Activated CD4-positive, alpha-beta T cell treated with anti-CD3 and anti-CD28 coated beads for 4 hours (primary cell): ENCODE measurements at places on chromosomes 1 and 21.
A peak's percentile ranks its signal among the peaks of the same experiment; 100 is the strongest.

DNA sequence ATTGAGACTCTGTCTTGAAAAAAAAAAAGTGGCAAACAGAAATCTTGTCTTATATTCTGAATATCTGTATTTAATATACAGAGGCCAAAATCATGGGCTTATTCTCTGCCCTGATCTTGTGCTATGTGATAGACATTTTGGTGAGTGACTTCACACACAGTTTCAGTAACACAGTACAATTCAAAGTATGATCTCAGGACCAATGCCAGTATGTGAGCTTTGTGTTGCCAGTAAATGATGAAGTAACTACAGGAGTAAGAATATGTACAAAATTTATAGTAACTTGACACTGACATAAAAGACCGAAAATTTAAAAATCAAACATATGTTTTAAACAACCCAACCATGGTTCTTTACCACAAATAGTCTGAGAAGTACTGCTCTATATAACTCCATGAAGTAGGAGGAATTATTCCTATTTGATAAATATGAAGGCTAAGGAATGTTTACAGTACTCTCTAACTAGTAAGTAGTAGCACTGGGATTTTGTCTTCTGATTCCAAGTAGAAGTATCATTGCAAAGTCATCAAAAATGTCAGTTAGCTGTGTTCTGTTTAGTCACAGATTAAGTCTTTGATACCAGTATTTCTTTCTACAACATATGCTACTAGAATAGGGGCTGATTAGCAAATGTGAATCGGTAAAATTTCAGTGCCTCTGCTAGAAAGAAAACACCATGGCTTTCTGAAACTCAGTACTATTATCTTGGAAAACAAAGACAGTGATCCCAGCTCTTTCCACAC is 25.3 kb downstream of the DPH5 start:
- DNase-seq, result no peak

DNA sequence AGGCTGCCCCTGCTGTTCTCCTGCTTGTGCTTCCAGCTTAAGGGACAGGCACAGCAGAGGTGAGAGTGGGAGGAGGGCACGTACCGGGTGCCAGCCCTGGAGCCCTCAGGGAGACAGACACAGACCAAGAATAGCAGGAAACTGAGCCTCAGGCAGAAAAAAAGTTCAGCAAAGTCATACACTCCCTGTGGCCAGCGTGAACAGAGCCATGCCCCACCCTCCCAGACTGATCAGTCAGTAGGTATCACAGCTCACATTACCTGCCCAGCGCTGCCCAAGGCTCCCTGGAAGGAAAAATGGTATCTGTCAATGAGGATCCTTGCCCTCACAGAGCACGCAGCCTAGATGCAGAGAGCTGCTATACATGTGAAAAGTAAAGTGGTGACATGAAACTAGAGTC is 1.3 kb downstream of the UBL4B start:
- no peak for DNase-seq

DNA sequence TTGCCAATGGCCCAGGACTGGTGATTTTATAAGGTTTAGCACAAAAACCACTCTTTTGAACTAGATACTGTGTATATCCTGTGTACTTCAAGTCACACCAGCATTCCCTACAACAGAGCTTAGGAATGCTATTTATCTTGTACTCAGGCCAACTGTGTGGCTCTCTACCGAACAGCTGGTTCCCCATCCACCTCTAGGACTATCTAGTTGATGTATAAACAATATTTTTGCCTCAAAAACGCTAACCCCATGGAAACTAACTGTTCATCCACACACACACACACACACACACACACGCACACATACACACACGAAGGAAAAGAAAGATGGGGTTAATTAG is 28.7 kb upstream of the SLC45A3 start:
- DNase-seq, result no peak

DNA sequence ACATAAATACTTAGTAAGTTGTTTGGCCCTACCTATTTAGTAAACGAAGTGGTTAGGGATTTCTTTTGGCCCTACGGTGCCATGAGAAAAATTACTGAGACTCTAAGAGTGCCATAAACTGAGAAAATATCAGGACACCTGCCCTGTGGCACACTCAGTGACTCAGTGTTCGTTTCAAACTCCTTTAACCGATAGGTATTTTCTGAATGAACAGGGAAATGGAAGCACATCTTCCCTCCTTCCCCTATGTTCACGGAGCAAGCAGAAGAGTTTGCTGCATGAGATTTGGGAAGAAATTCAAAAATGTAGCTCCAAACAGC is 134.2 kb downstream of the KAZN start:
- no peak for DNase-seq

- DNase-seq, result no peak
Observed at GRCh38 chr1:208526613-208527125, 282.5 kb upstream of the PLXNA2 start.

DNA sequence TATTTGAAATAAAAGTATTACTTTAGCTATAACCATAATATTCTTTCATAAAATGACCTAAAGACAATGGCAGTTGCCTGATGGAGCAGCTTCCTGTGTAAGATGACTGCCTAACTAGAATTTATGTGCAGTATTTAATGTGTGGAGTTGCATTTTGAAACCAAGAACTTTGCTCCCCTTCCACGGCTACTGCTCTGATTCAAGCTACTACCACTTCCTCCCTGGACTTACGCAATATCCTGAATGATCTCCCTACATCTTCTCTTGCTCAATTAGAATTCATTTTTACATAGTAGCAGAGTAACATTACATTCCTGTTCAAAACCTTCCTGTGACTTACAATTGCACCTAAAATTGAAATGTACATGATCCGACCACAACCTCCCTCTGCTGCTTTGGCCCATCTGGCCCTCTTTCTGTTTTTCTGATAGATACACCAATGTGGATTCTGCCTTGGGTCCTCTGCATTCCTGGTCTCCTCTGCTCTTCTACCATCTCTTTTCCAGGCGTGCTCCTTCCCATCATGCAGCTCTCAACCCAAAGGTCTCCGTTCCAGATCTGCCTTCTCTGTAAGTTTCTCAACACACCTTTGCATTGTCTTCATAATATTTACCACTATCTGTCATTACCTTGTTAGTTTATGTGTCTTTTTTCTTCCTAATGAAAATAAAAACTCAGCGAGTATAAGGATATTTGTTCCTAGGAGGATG is 47.4 kb upstream of the USP25 start:
- no peak for DNase-seq

- no peak for DNase-seq
Observed at GRCh38 chr1:18855573-18855972, 3.9 kb downstream of the TAS1R2 start.

GRCh38 chr21:45147473-45148315 is 73.3 kb downstream of the ADARB1 start:
- no peak for DNase-seq

DNA sequence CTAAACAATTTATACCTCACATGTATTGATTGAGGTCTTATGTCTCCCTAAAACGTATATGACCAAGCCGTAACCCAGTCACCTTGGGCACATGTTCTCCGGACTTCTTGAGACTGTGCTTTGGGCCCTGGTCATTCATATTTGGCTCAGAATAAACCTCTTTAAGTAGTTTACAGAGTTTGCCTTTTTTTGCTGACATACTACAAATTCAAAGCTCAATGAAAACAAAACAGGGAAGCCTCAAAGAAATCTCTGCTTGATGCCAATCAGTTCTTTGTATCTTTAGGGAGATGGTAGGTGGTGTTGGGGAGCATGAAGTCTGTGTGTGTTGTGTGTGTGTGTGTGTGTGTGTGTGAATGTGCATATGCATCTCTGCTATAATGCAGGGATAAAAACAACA is 247.0 kb downstream of the KCNJ6 start:
- DNase-seq, result no peak

DNA sequence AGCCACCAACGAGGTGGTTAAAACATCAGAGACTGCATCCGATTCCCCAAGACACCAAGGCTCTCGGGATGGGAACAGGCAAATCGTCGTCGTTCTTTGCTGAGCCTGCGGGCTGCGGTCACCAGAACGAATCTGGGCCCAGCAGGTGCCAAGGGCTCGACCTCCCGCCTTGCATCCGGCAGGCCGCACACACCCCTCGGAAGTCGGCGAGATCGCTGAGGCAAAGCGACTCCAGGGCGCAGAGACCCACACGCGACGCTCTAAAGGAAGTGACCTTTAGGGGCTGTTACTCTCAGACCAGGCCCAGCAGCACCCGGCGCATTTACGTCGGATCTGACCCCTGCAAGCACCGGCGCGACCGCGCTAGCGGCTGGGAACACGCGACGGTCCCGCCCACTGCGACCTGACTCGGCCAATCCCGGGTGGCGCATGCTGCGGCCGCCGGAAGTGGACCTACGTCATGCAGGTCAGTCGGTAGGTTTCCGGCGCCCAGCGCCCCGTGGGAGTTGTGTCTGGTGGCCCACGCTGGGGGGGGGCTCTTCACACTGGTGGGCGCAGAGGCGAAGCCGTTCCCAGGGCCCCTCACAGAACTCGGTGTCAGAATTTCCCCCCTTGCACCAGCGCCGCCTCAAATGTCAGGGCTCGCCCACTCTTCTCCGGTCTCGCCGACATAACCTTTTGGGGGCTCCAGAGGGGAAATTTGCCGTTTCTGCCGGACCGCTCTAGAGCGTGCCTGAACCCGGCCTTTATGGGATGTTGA is 7.5 kb upstream of the PARK7 start:
- peak; percentile 91 for DNase-seq

GRCh38 chr1:234862944-234863515 is 253.1 kb upstream of the IRF2BP2 start:
- DNase-seq, result no peak

GRCh38 chr1:222046684-222047263 is 304.9 kb upstream of the DUSP10 start:
- no peak for DNase-seq

GRCh38 chr1:220045356-220046051 is 801 bp downstream of the EPRS1 start:
- peak; percentile 13 for DNase-seq

- no peak for DNase-seq
Observed at GRCh38 chr1:33973799-33974545, 110.1 kb downstream of the HMGB4 start.

DNA sequence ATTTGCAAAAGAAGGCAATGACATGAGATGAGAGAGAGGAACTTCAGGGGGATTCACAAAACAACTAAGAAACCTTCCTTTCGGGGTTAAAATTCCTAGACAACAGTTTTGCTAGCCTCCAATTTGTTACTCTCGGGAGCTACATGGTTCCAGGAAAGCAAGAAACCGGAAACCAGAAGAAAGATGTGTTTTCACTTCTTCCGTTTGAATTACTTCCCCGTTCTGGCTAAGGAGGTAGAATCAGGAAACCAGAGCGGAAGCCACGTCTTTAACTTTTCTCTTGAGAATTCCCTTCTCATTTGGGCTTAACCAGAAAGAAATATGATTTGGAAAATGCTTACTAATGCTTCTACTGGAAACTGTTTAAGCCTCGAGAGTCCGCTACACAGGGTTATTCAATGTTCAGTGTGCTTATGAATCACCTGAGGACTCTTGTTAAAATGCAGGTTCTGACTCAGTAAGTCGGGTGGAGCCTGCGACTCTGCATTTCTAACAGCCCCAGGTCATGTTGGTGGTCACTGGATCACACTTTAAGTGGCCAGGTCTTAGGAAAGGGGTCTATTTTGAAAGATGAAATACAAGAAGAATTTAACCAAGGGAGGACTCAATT is 43.5 kb upstream of the MCOLN3 start:
- DNase-seq, result peak; percentile 7

DNA sequence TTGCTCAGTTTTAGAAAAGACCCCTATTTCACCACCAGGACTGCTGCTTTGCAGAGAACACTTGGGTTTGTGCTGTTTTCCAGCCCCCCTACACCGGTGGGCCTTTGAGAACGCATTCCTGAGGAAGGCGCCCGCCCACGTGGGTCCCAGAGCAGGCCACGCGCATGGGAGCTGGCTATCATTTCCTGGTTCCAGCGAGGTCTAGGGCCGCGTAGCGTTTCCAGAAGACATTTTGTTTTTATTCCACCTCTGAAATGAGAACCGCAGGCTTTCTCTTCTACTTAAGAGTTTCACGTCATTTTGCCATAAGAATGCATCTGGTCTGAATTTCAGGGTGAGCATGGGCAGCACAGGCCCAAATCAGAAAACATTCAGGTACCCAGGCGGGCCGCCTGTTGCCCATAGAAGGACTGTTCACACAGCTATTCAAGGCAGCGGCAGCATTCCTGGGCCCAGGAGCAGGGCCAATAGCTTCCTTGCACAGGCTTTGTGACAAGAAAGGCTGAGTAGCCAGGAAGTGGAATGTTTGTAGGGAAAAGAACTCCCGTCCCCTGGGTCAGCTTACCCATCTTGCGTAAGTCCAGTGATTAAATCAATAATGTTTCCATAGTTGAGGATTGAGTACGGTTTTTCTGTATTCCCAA is 1.4 kb upstream of the KLHL21 start:
- DNase-seq, result no peak

GRCh38 chr1:208189183-208189582 is 55.0 kb downstream of the PLXNA2 start:
- DNase-seq, result no peak

- no peak for DNase-seq
Observed at GRCh38 chr1:110645821-110646735, 28.7 kb downstream of the KCNA3 start.

DNA sequence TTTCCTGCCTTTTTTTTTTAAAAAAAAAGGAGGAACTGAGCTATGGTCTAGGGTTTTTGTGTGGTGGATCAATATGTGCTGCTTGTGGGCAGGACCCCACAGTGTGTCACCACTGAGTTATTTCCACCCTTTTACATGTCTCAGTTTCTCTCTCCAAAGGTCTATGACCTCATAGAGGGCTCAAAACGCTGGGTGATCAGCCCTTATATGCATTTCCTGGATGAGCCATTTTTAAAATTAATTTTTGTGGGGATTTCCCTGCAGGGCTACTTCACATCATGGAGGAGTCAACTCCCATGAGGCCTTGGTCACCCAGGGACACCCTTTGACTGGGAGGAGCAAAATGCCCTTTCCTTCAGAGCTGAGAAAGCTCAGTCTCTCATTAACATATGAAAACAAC is 20.7 kb upstream of the HAO2 start:
- no peak for DNase-seq

DNA sequence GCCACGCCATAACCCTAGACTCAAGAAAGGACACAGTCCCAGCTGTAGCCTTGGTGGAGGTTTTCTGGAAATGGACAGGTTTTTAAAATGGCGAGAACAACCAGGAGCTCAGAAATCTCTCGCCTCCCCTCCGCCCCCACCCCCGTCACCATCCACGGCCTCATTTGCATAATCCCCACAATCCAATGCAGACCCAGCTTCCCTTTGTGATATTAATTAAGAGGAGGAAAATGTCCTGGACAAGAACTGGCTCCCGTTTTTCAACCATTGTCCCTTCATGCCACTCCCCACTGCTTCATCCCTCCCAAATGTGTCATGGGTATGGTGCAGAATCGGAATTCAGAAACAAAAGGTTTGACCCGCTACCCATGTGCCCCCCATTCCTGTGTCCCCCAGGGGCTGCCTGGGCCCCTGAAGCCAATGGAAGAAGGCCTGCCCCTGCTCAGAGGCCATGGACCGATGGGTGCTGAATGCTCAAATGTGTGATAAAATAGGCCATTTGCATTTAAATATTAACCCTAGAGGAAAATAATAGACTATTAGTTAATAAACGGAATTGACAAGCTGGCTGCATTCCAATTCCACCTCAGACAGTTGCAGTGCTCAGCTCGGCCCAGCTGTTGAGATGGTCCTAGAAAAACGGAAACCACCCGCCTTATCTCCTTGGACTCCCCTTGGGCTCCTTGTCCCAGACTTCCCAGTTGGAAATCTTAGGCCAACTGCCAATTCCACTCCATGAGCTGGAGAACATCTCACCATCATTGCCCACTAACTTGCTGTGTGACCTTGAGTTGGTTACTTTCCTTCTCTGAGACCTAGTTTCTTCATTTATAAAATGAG is 10.7 kb upstream of the EPHB2 start:
- DNase-seq, result no peak
